ENCODE measurements at places on chromosomes 5 and 9. TPM values are rescaled to one million over a fixed set of nuclear protein-coding genes. Genes with fewer than 3 reads are reported as not detected.

The TMEM252 gene
- polyA plus RNA-seq: not detected

DNA sequence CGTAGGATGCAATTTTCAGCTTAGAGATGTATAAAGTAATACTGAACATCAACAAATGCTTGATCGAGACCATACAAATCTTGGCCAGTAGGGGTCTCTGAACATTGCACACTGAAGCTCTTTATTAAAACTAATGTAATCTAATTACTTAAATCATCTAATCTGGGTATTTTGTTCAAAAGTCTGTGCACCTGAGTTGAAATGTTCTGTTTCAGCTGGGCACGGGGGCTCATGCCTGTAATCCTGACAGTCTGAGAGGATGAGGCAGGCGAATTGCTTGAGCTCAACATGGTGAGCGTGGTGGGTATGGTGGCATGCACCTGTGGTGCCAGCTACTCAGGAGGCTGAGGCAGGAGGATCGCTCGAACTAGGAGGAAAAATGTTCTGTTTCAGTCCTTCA is 41.0 kb downstream of the ESM1 start:
- DNase-seq: no peak

- no peak for DNase-seq
These were observed 13.6 kb downstream of the NR2F1-AS1 start for GRCh38 chr5:93567424-93567823.

DNA sequence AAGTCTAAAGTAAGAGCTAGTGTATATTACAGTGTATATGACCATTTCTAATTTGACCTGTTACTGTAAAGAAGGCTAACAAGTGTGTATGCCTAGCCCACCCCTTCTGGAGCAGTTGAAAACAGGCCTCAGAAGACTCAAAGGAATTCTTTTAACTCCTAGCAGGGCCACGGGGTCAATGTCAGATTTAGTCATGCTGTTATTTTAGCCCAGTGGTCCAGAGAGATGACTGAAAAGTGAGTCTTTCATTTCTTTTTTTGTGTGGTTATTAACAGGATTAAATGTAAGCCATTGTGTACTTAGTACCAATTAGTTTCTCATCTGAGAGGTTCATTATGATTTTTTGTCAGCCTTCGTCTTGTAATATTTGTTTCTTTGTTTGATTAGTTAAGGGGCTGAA is 24.4 kb downstream of the ZCCHC7 start:
- DNase-seq: no peak

DNA sequence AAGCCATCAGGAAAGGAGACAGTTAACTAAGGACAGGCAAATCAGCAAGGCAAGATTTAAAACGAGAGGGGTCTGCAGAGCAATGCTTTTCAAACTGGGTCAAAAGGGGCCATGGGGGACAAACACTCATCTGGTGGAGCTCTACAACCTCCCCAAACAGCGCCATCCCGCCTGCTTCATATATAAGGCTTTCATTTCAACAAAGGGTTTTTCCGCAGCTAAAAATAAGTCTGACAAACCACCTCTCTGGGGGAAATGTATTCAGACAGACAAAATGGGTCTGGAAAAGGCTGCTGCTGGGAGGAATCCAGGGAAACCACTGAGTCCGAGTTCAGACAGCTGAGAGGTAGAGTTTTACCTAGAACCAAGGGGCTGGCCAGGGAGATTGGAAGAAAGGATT is 8.3 kb upstream of the SEPTIN8 start:
- DNase-seq: no peak

- DNase-seq: peak; percentile 41
These were observed at the start of gene LARP1 for GRCh38 chr5:154755361-154756008. LARP1 (plus strand) TSS chr5:154755377; CDS start chr5:154755758, 381 bp downstream.

DNA sequence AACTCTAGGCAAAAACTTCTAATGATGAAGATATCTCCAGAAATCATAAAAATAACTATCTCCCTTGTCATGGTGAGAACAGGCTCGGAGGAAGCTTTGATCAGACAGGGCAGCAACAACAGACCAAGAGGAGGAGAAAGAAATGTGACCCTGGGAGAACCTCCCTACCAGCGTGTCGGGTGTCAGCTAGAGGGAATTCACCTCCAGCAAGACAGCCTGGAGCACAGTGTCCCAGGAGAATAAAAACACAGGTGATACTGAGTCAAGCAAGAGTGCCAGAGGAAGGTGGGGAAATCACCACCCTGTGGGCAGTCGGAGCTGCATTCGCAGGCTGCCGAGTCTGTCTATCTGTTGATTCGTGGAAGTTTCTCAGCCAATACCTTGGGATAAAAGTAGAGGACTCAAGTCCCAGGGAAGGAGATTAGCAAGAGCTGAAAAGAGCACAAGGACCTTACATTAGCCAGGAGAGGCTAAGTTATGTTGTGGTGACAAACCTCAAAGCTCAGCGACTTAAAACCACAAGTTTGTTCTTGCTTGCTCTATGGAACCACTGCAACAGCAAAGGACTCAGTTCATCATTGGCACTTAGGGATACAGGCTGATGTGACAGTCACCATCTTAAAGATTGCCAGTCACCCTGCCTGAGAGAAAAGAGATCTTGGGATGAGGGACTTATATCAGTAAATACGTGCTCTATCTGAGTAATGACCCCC is 598.3 kb downstream of the CCDC171 start:
- no peak for DNase-seq

GRCh38 chr5:95609711-95610110 is 10.2 kb upstream of the GPR150 start:
- no peak for DNase-seq
